ENCODE measurements at places on chromosomes 5 and 9. TPM values are rescaled to one million over a fixed set of nuclear protein-coding genes. Genes with fewer than 3 reads are reported as not detected.

NHP2 gene
- 102 TPM for polyA plus RNA-seq

INSL4 gene
- polyA plus RNA-seq: not detected

INSL6 gene
- polyA plus RNA-seq: 0.33 TPM

IGFBPL1 gene
- 2.0 TPM for polyA plus RNA-seq

- no peak for DNase-seq
Observed at GRCh38 chr5:84715091-84715490, 330.4 kb upstream of the EDIL3 start.

DNA sequence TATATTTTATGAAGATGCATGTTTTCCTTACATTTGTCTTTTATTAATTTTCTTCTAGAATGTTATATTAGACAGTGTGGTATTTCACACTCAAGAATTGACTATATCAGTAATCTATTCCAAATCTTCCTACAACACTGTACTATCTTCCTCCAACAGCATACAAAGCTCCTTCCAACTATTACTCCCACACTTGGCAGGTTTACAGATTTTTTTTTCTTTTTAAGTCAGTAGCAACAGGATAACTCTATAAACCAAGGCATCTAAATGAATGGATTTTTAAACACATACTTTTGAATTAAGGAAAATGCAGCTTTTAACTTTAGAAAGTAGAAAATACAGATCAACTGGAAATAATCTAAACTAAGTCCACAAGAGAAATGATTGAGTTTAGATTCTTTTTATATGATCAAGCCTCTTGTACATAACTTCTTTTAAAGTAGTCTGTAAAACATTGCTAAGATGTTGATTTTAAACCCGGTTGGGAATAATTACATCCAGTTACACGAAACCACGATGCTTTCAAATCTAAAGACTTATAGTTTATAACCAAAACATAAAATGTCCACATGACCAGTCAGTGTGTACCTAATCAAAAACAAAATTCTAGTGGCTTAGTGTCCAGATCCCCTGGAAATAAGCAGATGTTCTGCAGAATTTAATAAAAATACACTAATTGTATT lies 281.6 kb downstream of the ADAMTS6 start:
- DNase-seq: no peak

GRCh38 chr9:84701801-84702200 lies 32.3 kb downstream of the NTRK2 start:
- no peak for DNase-seq

GRCh38 chr9:16825971-16826625 lies 44.4 kb downstream of the BNC2 start:
- DNase-seq: no peak

DNA sequence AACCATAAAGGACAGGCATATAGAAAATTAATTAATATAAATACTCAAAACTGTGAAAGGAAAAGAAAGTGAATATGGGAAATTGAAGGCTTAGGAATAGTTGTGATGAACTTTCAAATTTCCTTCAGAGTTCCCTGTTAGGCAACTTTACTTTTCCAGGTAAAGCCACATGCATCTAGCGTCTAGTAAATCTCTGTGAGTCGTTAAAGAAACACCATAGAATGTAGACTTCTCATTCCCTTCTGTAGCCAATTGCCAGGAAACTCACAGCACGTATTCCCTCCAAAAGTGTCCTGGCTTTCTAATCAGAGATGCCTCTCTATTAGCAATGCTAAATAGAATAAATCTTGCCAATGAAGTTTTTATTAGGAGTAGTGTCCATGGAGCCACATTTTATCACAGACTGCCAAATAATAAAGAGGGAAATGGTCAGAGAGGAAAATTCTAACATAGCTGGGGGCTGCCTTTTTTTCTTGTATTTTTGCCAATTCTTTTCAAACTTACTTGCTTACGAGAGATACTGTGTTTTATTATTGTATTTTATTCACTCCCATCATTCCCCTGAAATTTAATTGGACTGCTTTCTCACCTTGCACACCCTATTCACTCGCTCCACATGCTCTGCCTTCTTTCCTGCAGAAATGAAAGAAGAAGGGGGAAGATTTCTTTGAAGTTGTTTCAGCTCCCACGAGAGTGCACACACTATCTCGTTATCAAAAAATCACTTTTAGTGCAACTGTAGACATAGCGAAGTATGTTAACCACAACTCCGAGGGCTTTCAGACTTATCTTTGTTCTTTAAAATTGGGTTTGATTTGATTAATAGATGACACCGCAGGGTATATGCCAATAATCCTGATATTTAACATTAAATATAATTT lies 439.0 kb downstream of the CSNK1G3 start:
- no peak for DNase-seq

- no peak for DNase-seq
Observed at GRCh38 chr5:76365561-76365960, 37.5 kb upstream of the IQGAP2 start.

- no peak for DNase-seq
Observed at GRCh38 chr9:116230051-116230632, 76.6 kb downstream of the PAPPA start.

Measured in renal cortex interstitium (tissue), 15 donors.